ENCODE measurements at places on chromosomes 3 and 15. TPM values are rescaled to one million over a fixed set of nuclear protein-coding genes. Genes with fewer than 3 reads are reported as not detected.

- DNase-seq = no peak
Observed at GRCh38 chr15:73005446-73005845, 46.8 kb upstream of the NEO1 start.

DNA sequence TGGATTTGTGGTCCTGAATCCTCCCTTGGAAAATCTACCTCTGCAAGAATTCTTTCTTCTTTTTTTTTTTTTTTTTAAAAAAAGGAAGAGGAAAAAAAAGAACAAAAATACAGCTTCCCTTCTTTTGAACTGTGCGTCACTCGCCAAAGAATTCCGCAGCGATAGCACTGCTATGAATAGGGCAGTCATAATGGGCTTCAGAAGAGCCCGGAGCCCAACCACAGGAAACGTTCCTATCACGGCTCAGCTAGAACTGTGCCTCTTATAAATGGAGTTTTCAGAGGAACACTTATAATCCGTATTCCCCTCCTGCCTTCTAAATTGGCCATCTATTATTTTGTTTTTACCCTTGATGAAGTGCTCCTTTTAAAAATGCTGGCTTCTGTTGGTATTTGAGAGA is 227.7 kb downstream of the ADAMTS17 start:
- DNase-seq = peak; percentile 89

- peak; percentile 80 for DNase-seq
Observed at GRCh38 chr3:13574083-13574797, 25.3 kb downstream of the FBLN2 start.

Gene CTNNB1
- total RNA-seq = 411 TPM

- DNase-seq = no peak
Observed at GRCh38 chr3:53509494-53509893, 15.1 kb downstream of the CACNA1D start.

GRCh38 chr3:42195879-42196330 is 70.1 kb downstream of the CCK start:
- DNase-seq = no peak
